Muscle of arm (tissue), 14 donors: ENCODE measurements at places on chromosomes 2 and 18. TPM values are rescaled to one million over a fixed set of nuclear protein-coding genes. Genes with fewer than 3 reads are reported as not detected.

The WNT6 gene
- polyA plus RNA-seq = 9.6 TPM

The GPD2 gene
- 12.0 TPM for polyA plus RNA-seq

The PDE1A gene
- 10.7 TPM for polyA plus RNA-seq

The RPIA gene
- polyA plus RNA-seq = 22.2 TPM

The EML6 gene
- polyA plus RNA-seq = 7.3 TPM

The DNER gene
- polyA plus RNA-seq = 1.7 TPM

- DNase-seq = no peak
These were observed 11.5 kb downstream of the CCNYL1 start for GRCh38 chr2:207722773-207723424.

DNA sequence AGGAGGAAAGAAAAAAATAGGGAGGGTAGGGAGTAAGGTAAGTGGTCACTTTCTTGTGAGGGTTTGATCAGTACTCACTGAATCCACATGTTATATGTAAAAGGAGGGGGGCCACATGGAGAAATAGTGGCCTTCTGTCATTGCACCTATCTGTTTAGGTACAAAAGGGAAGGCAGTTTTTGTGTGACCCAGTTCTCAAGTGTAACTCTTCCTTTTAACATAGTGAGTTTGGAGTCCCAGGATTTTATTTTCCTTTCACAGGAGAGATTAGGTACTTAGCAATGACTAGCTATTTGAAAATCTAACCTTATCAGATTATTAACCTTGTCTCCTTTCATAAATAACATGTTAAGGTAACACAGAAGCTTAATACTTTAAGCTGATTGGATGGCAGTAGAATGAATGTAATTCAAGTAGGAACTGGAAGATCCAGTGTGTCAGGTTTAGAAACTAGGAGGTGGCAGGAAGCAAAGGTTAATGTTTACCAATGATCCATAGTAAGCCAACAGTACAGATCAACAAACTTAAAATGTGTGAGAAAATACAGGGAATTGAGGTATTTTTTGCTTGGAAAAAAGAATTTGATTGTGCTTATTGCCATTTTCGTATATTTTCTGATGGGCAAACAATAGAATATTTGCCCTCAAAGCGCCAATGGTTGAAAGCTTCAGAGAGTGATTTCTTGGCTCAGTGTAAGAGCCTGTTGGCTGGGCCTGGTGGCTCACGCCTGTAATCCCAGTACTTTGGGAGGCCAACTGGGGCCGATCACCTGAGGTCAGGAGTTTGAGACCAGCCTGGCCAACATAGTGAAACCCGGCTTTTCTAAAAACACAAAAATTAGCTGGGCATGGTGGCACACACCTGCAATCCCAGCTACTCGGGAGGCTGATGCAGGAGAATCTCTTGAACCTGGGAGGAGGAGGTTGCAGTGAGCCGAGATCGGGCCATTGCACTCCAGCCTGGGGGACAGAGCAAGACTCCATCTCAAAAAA is 11.3 kb downstream of the HNMT start:
- no peak for DNase-seq

DNA sequence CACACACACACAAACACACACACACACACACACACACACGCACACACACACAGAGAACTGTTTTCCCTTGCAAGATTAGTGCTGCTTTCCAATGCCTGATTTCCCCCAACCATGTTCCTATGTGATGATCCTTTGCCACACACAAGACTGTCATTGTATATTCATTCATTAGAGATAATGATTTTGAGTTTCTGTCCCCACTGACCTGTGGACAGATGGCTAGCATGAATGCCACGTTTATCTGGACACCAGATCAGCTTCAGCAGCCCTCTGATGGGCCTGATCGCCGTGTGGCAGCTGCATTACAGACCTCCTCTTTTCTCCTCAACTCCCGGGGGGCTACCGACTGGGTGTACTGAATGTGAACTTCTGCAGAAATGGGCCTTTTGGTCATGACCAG is 353.0 kb downstream of the MYCN start:
- no peak for DNase-seq

GRCh38 chr2:37625796-37626571 is 45.5 kb downstream of the CDC42EP3 start:
- DNase-seq = no peak

DNA sequence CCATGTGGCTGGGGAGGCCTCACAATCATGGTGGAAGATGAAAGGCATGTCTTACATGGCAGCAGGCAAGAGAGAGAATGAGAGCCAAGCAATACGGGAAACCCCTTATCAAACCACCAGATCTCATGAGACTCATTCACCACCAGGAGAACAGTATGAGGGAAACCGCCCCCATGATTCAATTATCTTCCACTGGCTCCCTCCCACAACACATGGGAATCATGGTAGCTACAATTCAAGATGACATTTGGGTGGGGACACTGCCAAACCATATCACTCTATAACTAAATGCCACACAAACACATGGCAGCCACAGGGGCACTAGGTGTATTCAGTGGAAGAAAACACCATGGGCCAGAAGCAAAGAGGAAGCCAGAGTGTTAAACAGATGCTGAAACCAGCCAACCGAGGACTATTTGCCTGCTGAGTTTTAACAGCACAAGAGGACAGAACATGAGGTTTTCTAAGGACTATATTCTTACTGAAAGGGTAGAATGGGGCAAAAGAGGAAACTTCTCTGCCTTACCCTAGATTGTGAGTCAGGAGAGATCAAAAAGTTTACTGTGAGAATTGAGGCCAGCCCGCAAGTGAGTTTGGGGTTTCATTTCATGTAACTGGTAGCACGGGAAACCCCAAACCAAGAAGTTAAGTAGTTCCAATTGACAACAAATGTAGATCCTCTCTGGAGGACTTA is 49.2 kb downstream of the SIGLEC15 start:
- DNase-seq = no peak

- DNase-seq = no peak
These were observed 19.4 kb upstream of the DNER start for GRCh38 chr2:229733611-229734245.

DNA sequence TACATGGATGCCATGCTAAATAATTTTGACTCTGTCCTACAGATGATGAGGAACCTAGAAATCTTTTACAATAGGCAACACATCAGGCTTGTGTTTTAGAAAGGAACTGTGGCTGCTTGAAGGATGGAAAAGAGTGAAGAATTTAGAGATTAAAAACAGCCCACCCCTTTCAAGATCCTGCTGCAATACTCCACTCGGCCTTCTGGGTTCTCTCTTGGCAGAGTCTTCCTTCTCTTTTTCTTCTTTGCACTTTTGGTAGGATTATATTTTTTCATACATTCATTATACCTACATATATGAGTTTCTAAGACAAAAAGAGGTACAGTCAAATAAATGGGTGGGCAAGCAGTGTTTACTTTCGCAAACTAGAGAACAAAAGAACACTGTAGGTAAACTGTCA is 474.3 kb downstream of the ERBB4 start:
- no peak for DNase-seq

DNA sequence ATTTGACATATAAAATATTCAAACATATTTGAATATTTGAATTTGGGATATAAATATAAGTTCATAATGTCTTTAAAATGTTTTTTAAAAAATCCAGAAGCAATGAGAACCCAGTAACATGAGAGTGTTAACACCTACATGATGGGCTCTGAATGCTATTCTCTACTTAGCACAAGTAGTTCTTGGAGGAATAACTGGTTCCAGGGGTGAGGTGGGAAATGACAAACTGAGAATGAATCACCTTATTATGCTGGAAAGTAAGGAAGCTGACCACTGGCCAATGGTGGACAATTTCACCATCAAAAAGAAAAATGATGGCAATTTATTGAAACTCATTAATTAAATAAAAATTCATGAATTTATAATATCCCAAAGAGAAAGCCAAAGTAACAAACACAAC is 79.6 kb upstream of the NABP1 start:
- DNase-seq = no peak

DNA sequence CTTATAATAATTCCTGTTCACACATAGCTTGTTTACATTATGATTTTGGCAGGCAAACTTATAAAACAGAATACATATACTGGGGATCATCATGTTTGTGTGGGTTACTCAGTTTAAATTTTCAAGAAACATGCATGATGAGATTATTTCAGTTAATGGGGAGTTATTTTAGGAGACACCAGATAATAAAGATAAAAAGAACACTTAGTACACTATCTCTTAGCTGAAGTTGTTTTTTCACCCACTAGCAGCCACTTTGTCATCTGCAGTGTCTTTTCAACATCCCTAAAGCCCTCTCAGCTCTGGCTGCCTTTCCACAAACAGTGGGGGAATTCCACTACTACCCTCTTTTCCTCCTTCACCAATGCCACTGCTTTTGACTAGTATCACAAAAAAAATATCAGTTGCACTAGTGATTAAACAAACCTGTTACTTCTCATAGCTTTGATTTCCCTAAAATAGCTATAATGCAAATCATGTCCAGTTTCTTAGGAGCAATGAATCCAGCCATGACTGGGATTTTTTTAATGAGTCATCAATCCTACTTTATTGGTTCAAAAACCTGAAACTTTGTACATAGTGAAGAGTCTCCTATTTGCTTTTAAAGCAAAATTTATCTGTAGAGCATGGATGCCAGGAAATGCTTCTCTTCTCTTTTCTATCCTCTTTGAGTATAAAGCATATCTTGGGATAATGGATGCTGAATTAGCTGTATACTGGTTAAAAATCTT is 156.7 kb upstream of the TFPI start:
- DNase-seq = no peak

GRCh38 chr2:29617351-29617750 is 304.0 kb downstream of the ALK start:
- no peak for DNase-seq

- no peak for DNase-seq
These were observed 256.6 kb upstream of the CTAGE1 start for GRCh38 chr18:22674272-22674671.

GRCh38 chr18:46338766-46339165 is 234.6 kb downstream of the HAUS1 start:
- DNase-seq = no peak

DNA sequence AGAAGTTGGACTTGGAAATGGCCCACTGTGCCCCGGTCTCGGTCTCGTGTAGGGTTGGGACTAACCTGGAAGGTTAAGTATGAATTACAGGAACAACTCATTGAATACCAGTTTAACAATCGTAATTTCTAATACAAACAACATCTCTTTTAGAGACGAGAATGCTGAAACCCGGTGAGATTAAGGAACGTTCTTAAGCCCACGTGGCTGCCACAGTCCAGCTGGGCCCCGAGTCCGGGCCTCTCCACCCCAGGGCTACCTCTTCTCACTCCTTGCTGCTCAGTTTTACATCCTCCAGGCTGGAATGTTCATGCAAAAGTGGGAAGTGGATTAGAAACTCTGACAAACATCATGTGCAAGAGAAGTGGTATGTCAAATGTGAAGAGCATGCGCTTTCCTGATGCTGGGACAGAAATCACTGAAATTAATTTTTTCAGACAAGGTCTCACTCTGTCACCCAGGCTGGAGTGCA is 29.4 kb downstream of the NGEF start:
- DNase-seq = no peak

DNA sequence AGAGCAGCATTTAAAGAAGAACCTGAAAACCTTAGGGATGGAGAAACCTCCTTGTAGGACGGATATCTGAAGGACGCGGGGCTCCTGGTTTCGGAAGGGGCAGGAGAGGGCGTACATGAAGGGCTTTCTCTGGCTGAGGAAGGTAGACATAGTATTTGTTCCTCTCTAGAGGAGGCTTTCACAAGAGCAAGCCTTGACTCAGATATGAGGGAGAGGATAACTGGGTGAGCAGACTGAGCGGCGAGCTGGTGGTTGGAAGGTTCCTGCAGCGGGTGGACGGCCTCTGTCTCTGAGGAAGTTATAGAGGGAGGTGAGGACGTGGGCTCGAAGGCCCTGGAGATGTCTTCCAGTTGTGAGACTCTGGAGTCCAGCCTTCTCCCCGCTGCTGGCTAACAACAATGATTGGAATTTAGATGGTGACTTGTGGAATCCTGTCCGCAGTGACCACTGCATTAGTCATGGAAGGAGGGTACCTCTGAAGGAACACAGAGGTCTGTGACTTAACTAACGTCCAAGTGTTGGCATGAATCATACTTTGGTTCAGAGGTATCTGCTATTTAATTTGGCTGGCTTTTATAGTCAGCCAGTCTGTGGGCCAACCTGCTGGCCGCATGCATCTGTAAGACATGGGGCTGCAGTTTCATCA is 80.9 kb downstream of the ASAP2 start:
- DNase-seq = no peak
